ENCODE measurements at places on chromosomes 7 and 10. TPM values are rescaled to one million over a fixed set of nuclear protein-coding genes. Genes with fewer than 3 reads are reported as not detected.

PNLIP gene
- total RNA-seq: not detected

SCIN gene
- 0.14 TPM for total RNA-seq

ERVW-1 gene
- total RNA-seq: not detected

TPST1 gene
- total RNA-seq: 2.3 TPM

GATA3 gene
- total RNA-seq: 50.2 TPM

FOXL3 gene
- not detected for total RNA-seq

ALOX5 gene
- 4.0 TPM for total RNA-seq

C10orf71 gene
- not detected for total RNA-seq

OR2A5 gene
- total RNA-seq: not detected

TAS2R5 gene
- 1.3 TPM for total RNA-seq

DNA sequence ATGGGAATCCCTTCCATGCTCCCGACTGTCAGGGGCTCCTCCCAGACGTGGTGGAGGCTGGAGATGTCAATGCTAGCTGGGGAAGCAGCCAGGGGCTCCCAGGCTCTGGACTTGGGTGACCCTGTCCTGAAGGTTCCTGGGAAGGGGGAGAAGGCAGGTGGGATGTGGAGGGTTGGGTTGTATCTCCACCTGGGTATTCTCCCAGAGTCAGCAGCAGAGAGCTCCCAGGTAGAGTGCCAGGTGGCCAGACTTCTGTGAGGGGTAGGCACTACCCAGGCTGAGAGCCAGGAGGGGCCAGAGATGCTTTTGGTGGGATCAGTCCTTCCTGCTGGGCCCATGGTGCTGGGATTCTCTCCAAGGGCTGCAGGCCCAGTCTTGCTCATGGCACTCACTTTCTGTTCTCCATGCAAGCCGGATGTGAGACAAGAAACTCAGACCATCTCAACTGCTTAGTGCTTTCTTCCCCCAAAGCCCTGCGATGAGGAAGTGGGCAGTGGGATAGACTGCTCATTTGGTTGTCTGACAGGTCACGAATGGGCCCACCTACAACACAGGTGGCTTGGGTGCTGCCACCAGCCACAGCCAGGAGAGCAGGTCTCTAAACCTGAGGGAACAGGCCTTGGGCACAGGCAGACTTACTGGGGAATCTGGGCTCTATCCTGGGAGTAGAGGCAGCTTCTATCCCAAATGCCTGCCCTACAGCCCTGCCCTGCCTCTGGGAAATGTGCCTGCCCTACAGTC, 52.5 kb upstream of the CAMK2B start:
- no peak overlapping the region for H3K4me3 ChIP-seq
- H3K27ac ChIP-seq: no peak overlapping the region
- no peak for DNase-seq
- H3K36me3 ChIP-seq: no peaks in the 10 kb centered on the region

DNA sequence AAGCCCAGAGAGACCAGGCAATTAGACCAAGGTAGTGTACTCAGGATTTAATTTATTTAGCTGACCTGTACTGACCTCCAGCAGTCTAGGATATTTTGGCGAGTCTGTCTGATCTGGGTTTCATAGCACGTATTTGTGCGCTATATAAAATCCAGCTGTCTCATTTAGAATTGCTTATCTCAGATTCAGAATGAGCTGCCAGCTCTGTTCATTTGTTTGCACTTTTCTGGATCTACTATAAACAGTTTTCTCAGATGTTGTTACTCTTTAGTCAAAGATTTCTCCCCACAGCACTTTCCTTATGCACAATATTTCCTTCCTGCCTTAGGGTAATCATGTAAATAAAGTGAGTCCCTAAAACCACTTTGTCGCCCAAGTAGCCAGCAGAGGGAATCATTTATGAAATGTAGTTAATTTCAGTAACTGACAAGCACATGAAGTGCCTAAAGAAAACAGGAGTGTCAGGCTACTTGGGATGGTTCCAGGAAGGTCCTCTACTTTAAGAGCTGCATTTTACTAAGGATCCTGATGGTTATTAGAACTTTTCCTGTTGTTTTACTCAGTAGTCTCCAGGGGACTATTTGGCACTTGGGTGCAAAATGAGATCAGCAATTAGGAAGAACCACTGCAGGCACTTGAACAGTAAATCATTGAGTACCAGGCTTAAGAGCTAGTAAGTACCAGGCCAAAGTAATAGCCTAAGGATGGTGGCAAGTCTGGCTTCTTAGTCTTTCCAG, 226.4 kb downstream of the TWIST1 start:
- no peak overlapping the region for H3K4me3 ChIP-seq
- no peak for DNase-seq
- no peaks in the 10 kb centered on the region for H3K27me3 ChIP-seq
- H3K27ac ChIP-seq: no peak overlapping the region

- H3K4me1 ChIP-seq: peaks cover 11% of the 10 kb centered on the region
- H3K36me3 ChIP-seq: no peaks in the 10 kb centered on the region
- no peak for DNase-seq
- H3K27ac ChIP-seq: no peak overlapping the region
- peaks cover 14% of the 10 kb centered on the region for H3K27me3 ChIP-seq
- H3K4me3 ChIP-seq: no peak overlapping the region
Observed at GRCh38 chr10:95531994-95532399, 29.2 kb downstream of the SORBS1 start.

GRCh38 chr7:46024263-46024916, 103.3 kb upstream of the IGFBP3 start:
- no peaks in the 10 kb centered on the region for H3K27me3 ChIP-seq
- H3K27ac ChIP-seq: no peak overlapping the region
- no peaks in the 10 kb centered on the region for H3K36me3 ChIP-seq
- H3K4me1 ChIP-seq: no peaks in the 10 kb centered on the region

DNA sequence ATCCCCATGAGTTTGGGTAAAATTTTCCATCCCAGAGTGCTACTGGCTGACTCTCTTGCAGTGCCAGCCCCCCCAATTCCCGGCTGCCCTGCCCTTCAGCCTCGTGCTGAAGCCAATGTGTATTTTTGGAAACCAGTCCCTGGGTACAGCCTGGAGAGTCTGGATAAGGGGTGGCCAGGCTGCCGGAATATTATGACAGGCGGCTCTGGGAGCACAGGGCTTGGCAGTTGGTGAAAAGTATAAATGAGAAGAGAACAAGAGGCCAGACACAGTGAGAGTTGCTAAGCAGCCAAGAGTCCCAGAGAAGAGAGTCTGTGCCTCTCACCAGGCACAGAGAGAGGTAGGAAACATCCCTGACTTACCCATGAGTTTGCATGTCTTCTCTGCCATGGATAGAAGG, 53.6 kb downstream of the TMEM130 start:
- no peaks in the 10 kb centered on the region for H3K4me1 ChIP-seq
- no peak overlapping the region for H3K4me3 ChIP-seq
- H3K27me3 ChIP-seq: peaks cover 7% of the 10 kb centered on the region
- DNase-seq: no peak

GRCh38 chr10:75431180-75432111, at the start of gene LRMDA:
Gene LRMDA, plus strand, starts transcription at chr10:75431624.
- peaks cover 58% of the 10 kb centered on the region for H3K27me3 ChIP-seq
- H3K4me3 ChIP-seq: peak within 1 kb of the TSS; percentile 68
- no peak within 1 kb of the TSS for H3K27ac ChIP-seq

GRCh38 chr10:74824184-74824899, 2.1 kb upstream of the KAT6B start:
- peaks cover 53% of the 10 kb centered on the region for H3K4me1 ChIP-seq
- DNase-seq: peak; percentile 41
- H3K4me3 ChIP-seq: peak overlapping the region; percentile 99
- H3K36me3 ChIP-seq: peaks cover 4% of the 10 kb centered on the region
- H3K27me3 ChIP-seq: no peaks in the 10 kb centered on the region

GRCh38 chr10:106929291-106929895, 235.1 kb downstream of the SORCS1 start:
- H3K27me3 ChIP-seq: no peaks in the 10 kb centered on the region
- no peaks in the 10 kb centered on the region for H3K36me3 ChIP-seq
- no peak overlapping the region for H3K4me3 ChIP-seq
- H3K4me1 ChIP-seq: no peaks in the 10 kb centered on the region
- DNase-seq: no peak

- no peak overlapping the region for H3K4me3 ChIP-seq
- no peak for DNase-seq
- H3K4me1 ChIP-seq: peaks cover 14% of the 10 kb centered on the region
- H3K36me3 ChIP-seq: no peaks in the 10 kb centered on the region
Observed at GRCh38 chr10:79390551-79391229, 43.4 kb downstream of the PPIF start.

- peaks cover 7% of the 10 kb centered on the region for H3K36me3 ChIP-seq
- H3K4me1 ChIP-seq: peaks cover 54% of the 10 kb centered on the region
- peak overlapping the region; percentile 70 for H3K27ac ChIP-seq
- no peaks in the 10 kb centered on the region for H3K27me3 ChIP-seq
- H3K4me3 ChIP-seq: peak overlapping the region; percentile 14
Observed at GRCh38 chr10:32372000-32372875, 25.3 kb upstream of the EPC1 start.

DNA sequence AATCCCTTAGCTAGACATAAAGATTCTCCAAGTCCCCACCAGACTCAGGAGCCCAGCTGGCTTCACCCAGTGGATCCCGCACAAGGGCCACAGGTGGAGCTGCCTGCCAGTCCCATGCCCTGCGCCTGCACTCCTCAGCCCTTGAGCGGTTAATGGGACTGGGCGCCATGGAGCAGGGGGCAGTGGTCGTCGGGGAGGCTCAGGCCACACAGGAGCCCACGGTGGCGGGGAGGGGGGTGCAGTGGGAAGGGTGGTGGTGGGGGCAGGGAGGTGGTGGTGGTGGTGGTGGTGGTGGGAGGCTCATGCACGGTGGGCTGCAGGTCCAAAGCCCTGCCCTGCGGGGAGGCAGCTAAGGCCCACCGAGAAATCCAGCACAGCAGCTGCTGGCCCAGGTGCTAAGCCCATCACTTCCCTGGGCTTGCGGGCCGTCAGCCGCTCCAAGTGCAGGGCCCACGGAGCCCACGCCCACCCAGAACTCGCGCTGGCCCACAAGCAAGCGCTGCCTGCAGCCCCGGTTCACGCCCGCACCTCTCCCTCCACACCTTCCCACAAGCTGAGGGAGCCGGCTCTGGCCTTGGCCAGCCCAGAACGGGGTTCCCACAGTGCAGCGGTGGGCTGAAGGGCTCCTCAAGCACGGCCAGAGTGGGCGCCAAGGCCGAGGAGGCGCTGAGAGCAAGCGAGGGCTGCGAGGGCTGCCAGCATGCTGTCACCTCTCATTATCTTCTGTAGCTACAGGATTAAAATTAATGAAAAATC, 732.5 kb upstream of the POM121L12 start:
- H3K4me3 ChIP-seq: no peak overlapping the region
- no peaks in the 10 kb centered on the region for H3K36me3 ChIP-seq
- H3K27ac ChIP-seq: no peak overlapping the region
- H3K4me1 ChIP-seq: no peaks in the 10 kb centered on the region
- H3K27me3 ChIP-seq: no peaks in the 10 kb centered on the region
- no peak for DNase-seq

All from activated T-cell treated with anti-CD3 and anti-CD28 coated beads, Interleukin-2, amount 50 U/mL, for 72 hours (primary cell).